M059J (cell line): ENCODE measurements at places on chromosomes 5 and 9.

GRCh38 chr9:135962696-135963307 lies 1.6 kb upstream of the UBAC1 start:
- no peak for DNase-seq

DNA sequence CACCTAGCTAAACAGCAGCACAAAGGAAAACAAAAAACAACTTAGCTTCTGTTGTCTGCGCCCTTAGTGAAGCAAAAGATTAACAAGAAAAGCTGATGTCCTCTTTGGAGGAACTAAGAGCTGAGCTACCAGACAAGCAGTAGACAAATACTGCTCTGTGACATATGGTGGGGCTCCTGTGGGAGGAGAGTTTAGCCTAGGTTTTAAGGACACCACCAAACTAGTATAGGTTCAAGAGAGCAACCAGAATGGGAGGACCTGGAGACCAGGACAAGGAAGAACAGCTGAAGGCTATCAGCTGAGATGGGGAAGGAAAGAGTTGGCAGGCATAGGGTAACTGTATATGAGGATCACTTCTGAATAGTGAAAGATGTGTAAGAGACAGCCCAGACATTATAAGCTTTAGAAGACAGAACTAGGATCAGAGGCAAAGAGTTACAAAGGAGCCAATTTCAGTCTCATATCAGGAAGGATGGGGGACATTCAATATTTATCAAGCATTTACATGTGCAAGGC lies 27.2 kb downstream of the FBXW2 start:
- DNase-seq = no peak

- DNase-seq = no peak
Observed at GRCh38 chr5:180604271-180604670, 13.0 kb upstream of the SCGB3A1 start.

DNA sequence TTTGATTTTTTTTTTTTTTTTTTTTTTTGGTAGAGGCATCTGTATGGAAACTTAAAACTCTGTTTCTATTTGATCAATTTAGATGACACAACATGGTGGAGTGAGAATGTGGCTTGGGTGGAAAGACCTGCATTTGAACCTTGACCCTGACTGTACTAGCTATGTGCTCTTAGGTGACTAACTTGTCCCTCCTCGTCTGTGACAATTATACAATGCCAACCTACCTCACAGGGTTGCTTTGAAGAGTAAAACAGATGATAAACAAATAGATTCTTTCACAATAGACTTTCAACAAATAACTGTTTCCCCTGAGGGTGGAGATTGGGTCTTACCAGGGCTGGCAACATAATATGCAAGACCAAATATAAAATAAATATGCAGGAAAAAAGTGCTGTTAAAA lies 109.3 kb downstream of the CRB2 start:
- DNase-seq = no peak

GRCh38 chr5:24364711-24365110 lies 280.1 kb downstream of the CDH10 start:
- DNase-seq = no peak

- DNase-seq = peak; percentile 93
Observed at GRCh38 chr5:97838214-97838613, 655.2 kb upstream of the RIOK2 start.

DNA sequence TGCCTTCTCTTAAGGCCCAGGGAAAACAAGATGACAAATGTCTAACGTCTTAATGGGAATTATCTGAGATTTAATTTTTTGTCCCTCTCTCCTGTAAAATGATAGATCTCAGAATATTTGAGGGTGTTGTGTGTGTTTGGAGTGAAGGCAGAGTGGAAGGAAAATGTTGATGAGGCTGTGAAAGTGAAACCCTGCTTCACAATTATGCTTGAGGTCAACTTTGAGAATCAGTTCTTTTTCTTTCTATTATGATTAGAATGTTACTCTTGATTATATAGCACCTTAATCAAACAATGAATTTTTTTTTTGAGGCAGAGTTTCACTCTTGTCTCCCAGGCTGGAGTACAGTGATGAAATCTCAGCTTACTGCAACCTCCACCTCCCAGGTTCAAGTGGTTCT lies 5.5 kb upstream of the LOX start:
- DNase-seq = no peak

- DNase-seq = no peak
Observed at GRCh38 chr5:150398722-150399523, 13.8 kb downstream of the CD74 start.

DNA sequence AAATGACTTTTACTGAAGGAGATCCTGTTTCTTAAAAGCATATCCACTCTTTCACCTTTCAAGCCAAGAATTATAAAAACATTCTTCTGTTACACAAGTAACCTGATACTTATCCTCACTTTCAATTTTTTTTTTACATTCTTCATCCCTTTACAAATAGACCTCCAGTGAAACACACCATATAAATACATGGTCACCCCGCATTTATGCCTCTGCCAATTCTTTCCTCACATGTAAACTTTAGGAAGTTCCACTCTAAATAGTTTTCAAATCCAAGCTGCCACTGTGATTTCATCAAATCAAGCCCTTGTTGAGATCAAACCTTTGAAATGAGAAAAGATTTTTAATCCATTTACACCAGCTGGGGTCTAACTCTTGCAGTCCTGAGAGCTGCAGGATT lies 40.0 kb downstream of the GAS1 start:
- no peak for DNase-seq

- DNase-seq = no peak
Observed at GRCh38 chr9:14393418-14393817, 79.5 kb upstream of the NFIB start.

DNA sequence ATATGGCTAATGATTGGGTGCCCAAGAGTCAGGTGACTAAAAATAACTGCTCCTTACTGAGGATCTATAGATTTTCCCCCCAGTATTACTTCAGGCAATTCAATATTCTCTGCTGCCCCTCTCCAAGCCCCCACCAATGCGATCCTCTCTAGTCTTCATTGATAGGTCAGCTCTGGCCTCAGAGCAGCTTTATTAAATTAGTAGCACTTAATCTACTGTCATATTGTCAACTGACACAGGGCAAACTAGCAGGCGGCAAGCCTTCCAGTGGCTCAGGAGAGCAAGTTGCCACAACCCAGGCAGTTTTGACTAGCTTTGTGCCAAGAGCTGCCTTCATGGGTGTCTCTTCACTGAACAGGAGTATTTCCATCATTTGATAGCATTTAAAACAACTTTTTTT lies 462.9 kb downstream of the BNC2 start:
- no peak for DNase-seq

GRCh38 chr5:170907758-170908157 lies 45.9 kb downstream of the RANBP17 start:
- peak; percentile 15 for DNase-seq

- no peak for DNase-seq
Observed at GRCh38 chr9:89483592-89484474, 14.1 kb downstream of the SEMA4D start.

GRCh38 chr5:16539169-16539666 lies 73.6 kb upstream of the ZNF622 start:
- peak; percentile 87 for DNase-seq

DNA sequence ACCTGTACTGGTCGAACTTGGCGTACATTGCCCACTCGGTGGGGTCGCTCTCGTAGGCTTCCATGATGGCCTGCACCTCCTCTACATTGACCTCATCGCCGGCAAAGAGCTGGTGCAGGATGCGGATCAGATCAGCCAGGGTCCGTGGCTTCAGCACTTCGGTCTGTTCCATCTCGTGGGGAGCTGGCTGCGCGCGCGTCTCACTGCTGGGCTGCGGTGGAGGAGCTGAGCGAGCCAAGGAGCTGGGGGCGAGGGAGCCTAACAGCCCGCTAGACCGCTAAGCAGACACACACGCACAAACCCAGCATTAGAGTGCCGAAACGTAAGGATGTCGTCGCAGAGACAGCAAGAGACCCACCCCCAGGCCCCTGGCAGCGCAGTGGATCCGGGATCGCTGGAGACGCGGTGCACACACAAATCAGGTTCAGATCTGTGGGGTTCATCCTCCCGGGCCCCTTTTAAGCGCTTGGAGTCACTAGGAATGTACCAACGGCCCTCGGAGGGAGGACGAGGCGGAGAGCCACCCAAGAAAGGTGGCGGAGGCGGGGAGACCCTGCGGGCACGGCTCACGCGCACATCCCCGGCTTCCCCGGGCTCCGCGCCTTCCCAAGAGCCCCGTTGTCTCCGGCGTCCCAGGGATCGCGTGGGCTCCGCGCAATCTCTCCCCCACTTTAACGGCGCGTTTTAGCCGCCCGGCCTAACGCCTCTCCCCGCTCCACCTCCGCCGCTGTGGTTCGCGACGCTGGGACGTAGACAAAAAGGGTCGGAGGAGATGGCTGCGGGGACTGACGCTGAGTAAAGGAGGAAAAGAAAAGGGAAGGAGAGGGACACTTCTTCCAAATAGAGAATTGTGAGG lies at the start of gene CDO1:
TSS of gene CDO1 (minus strand) at position 434 of the 856 bp plus-strand sequence. CDS start at position 172, 262 bp downstream.
- peak; percentile 33 for DNase-seq

GRCh38 chr5:126682856-126683255 lies 82.1 kb downstream of the PHAX start:
- DNase-seq = no peak

DNA sequence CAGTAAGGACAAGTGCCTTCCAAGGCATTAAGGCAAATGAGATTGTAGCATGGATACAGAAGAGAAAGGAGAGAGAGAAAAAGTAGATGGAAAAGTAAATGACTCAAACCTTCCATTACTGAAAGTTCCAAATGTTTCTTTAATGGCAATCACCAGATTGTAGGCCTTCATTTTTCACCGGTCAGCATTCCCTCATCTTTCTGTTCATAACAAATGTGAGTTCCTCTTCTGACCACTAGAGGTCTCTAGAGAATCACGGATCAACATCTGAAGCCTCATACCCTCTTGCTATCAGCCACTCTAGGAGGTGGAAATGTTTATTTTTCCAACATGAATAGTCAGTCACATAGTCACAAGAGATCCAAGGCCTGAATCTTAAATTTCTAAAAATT lies 73.6 kb upstream of the RPS23 start:
- DNase-seq = peak; percentile 82

GRCh38 chr9:121260457-121261106 lies 7.4 kb upstream of the GSN start:
- DNase-seq = no peak

DNA sequence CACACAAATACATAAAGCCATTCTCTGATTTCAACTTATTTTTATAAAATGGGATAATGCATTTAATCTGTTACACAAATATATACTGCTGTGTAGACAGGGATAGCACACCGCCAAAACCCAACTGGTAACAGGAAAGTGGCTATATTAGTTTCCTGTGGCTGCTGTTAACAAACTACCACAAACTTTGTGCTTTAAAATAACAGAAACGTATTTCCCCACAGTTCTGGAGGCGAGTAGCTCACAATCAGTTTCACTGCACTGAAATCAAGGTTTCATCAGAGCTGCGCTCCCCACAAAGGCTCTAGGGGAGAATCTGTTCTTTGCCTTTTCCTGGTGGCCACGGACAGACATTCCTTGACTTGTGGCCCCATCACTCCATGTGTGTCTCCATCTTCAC lies 94.0 kb downstream of the MLLT3 start:
- DNase-seq = no peak

DNA sequence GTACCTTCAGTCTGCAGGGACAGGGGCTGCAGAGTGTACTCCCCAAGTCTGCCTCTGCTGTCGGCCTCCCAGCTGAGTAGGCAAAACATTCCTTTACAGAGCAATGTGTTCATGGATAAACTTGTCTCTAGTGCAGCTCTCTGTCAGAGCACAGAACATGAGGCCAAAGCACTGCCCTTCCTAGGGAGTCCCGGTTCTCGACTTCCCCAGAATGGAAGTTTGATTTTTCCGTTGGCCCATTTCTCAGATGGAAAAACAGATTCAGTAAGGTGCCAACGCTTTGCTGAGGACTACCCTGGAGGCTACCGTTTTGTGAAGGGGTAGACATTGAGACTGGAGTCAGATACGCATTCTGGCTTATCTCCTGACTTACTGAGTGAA lies 422 bp upstream of the TRIM32 start:
- peak; percentile 29 for DNase-seq

DNA sequence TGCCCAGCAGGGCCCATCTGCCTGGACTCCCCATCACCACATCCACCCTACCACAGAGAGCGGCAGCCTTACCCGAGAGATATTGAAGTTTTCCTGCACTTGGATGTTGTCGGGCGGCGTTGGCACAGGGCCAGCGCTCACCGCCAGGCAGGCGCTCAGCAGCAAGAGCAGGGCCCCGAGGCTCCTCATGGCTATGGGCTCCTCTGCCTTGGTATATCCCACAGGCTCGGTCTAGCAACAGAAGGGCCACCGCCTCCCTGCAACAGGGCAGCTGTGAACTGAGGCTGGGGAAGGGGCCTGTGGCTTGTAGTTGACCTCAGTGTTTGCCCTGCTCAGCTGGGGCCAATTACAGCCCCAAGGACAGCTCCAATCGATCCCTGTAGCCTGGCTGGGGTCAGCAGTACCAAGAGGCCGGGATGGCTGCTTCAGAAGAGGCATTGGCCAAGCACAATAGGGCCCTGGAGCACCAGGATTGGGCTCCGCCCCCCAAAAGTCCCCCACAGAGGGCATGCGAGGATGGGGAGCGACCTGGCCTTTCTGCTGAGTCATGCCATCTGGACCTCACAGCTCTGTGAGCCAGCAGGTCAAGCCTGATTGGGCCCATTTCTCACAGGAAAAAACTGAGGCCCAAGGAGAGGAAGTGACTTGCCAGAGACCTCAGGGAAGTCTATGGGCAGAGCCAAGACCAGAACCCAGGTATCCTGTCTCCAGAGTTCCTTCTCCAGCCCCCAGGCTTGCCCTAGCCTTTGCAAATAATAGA lies at the start of gene AMBP:
TSS of gene AMBP (minus strand) at position 280 of the 760 bp plus-strand sequence. CDS start at position 189, 91 bp downstream.
- no peak for DNase-seq

DNA sequence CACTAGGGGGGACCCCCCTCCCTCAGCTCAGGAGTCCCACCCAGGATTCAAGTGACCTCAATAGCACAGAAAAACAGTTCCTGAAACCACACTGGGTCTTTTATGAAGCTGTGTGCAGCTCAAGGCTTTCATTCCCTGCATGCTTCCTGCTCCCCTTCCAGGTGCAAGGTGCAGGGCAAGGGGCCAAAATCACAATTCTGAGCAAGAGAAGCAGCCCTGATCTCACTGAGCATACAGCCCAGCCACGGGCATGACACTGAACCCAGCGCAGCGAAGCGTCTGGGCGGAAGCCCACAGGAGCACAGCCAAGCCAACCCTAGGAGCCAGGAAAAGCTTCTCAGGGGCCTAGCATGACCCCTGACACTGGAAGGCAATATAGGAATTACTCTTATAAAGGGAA lies 62.9 kb downstream of the IRX2 start:
- no peak for DNase-seq

DNA sequence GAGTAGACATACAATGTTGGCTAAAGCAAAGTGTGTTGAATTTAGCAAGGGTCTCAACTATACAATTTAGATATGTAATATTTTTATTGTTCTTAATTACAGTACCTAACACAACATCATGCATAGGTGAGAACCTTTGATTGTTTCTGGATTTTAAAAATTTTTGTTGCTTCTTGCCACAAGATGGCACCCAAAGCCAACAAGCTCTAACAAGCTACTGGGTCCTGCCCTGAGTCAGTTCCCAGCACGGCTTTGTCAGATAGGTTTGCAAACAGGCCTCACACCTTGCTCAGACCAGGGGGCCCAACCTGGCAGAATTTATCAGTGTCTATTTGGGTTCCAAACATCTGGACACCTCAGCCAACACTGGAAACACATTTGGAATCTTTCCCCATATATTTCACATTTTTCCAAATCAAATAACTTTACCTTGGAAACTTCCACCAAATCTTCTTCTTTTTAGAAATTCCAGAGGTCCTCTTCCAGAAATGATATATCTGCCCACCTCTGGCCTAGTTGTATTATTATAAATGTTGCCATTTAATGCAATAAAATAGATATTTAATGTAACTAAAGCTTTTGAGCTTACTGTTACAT lies 49.5 kb upstream of the EGFLAM start:
- peak; percentile 60 for DNase-seq
